ENCODE measurements at places on chromosomes 3 and 15.

DNA sequence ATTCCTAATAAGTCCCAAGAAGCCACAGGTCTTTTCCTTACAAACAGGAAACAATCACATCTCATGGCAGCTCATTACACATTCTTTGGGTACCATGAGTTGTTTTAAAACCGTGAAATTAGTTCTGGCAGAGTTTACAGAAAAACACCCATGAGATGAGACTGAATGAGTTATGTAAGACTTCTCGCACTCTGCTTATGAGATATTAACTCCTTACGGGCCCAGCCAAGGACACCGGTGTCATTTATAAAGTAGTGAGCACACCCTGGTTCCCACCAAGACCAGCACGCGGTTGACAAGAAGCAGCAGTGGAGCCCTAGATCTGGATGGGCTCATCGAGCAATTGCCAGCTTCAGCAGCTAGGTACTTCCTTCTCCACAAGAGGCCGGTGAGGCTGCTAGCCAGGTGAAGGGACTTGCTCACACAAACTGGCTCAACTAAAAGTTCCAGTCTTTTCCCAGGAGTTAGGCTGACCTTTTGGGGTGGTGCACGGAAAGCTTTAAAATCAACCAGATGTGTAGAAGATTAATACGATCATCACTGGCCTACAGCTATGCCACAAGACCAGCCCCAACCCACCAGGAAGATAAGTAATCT lies 318.6 kb upstream of the ICE2 start:
- DNase-seq, result no peak

GRCh38 chr3:167602041-167602440 lies 51.7 kb downstream of the WDR49 start:
- no peak for DNase-seq

DNA sequence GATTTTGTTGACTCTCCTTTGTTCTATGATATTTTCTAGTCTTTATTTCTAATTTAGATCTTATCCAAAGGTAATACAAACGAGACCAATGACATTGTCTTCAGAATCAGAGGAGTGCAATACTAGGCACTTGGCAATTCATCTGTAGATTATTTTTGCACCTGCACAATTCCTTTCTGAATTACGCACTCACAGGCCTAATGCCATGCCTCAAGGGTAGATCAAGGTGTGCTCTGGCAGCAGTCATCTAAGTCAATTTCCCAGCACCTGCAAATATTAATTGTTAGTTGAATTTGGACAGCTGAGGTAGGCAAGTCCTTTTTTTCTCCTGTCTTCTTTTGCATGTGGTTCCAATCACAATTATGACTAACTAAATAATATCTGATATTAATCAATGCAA lies 653.2 kb downstream of the ROBO2 start:
- DNase-seq, result no peak

DNA sequence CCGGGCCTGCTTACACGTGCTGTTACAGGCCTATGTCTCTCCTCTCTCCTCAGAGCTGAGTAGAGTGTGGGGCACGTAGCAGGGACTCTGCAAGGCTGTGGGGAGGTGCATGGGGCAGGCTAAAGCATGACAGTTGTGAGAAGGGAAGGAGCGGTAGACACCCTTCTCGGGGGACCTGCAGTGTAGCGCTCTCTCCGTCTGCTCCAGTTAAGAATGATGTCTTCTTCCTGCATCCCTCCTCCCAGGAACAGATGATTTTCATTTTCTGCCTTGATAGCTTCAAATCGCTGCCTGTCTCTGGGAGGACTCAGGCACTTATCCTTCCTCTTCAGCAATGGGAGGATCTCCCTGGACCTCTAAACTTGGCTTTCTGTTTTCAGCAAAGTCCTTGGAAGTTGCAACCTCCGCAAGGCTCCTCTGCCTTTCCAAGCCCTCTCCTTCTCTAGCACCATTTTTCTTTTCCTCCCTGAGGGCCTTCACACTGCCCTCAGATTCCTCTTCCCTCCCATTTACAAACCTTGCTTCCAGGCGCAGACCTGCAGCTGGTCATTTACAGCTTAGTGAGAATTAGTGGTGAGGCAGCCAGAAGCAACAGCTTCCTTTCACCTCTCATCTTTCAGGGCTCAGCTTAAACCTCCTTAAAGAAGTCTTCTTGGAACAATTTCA lies 23.4 kb upstream of the TLE3 start:
- DNase-seq, result no peak

GRCh38 chr15:78956937-78957336 lies 12.1 kb upstream of the CTSH start:
- DNase-seq, result no peak

GRCh38 chr3:105343991-105344390 lies 22.7 kb upstream of the ALCAM start:
- no peak for DNase-seq

DNA sequence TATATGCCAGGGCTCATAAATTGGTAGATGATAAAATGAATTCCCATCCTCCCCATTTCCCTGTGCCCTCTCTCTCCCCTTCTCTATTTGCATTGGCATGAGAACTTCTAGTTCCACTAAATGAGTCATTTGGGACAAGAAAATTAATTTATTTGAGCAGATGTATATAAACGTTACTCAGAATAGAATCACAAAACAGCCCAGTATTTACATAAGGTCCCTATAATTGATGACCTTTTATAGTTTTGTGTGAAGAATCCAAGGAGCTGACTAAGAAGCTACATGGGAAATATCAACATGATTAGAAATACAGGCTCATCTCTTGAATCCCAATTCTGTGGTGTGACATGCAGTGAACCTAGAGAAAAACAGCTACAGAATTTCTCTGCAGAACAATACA lies 617.7 kb upstream of the NR2F2 start:
- no peak for DNase-seq

- DNase-seq, result no peak
Measured at GRCh38 chr3:44058022-44058867, 183.4 kb upstream of the TOPAZ1 start.

Measured in NCI-H1436 treated with DMSO at 0.1 percent for 48 hours (cell line).